ENCODE measurements at places on chromosomes 2 and 18.

GRCh38 chr2:153388246-153388645 is 90.3 kb downstream of the RPRM start:
- peak; percentile 80 for DNase-seq

DNA sequence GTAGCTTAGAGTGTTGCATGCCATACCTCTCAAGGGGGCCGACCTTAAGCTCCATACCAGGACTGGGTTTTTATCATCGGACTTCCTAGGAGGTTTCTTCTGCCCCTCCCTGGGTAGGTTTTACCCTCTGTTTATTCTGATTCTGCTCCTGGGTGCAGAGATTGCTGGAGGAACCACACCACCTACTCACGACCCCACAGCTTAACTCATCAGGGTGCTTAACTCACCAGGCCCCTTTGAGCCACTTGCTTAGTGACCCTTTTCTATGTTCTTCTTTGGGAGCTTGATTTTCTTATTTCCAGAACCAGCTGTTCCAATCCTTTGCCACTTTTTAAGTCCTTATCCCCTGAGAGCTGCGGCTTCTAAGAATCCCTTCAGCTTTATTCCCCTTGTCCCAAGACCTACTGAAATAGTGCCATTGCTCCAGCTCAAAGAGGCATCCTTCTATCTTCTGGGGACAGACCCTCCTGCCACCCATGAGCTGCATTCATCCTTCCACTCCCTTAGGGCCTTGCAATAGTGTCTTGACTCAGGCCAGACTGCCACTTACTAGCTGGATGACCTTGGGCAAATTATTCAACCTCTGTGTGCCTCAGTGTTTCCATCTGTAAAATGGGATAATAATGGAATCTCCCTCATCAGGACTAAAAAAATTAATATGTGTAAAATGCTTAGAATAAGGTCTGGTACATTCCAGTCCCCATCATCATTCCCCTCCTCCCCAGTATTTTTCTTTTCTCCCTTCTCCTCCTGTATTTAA is 5.8 kb downstream of the OXER1 start:
- no peak for DNase-seq

DNA sequence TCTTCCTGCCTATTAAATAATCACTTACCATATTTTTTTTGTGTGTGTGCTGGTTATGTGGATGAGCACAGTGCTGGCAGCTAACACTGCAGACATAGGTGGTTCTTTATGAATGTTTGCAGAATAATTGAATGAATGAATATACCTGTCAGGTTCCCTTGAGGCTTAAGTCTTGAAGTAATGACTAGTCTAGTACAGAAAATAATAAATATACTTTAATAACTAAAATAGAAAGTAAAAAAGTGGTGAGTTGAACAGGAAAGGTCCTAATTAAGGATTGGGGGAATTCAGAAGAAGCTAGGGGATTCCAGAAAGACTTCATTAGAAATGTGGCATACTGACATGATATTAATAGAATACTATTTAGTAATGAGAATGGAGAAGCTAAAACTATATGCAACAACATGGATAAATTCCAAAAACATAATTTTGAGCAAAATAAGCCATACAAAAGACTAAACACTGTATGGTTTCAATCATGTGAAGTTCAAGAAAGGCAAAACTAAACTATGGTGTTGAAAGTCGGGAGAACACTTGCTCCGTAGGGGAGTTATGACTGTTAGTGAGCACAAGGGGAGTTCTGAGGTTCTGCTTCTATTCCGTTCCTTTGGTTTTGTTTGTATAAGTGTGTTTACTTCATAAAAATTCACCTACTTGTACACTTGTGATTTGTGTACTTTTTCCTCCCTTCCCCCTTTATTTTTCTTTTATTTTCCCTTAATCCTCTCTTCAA is 464.6 kb downstream of the MTX2 start:
- no peak for DNase-seq

DNA sequence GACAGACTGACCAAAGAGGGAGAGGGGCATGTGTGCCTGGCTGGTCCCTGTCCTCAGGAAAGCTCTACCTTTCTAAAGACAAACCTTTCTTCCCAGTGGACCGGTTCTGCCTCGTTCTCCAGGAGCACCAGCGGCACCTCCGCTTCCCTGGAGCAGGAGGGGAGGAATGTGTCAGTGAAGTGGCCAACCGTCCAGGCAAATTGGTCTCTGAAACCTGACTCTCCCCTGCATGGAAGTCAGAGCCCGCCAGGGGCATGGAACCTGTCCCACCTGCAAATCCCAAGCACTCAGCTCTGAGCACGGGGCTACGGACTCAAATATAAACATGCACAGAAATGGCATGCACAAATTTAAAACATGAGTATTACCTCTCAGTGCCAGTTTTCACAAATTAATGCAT is 62.9 kb downstream of the COL6A3 start:
- DNase-seq, result peak; percentile 67

DNA sequence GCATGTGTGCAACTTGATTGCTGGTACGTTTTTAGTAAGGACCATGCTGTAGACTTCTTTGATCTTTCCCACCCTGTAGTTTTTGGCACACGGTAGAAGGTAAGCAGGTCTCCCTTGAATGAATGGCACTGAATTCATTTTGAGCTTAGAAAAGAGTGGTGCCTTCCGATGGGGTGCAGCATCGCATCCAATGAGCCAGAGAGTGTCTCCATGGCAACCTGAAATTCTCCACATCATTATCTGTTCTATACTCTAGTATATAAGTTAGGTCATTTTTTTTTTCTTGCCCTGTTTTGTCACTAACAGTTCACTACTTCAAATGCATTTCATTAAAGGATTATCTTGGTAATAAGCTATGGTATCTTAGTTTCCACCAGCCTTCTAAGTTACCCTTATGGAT is 81.2 kb upstream of the REV1 start:
- DNase-seq, result no peak

GRCh38 chr18:49898421-49898820 is 85.1 kb upstream of the ACAA2 start:
- DNase-seq, result peak; percentile 74

Measured in islet precursor cell (in vitro differentiated cells).